ENCODE measurements at places on chromosomes 16 and 17.

GRCh38 chr17:17712268-17712924 is 31.1 kb downstream of the RAI1 start:
- DNase-seq = no peak

DNA sequence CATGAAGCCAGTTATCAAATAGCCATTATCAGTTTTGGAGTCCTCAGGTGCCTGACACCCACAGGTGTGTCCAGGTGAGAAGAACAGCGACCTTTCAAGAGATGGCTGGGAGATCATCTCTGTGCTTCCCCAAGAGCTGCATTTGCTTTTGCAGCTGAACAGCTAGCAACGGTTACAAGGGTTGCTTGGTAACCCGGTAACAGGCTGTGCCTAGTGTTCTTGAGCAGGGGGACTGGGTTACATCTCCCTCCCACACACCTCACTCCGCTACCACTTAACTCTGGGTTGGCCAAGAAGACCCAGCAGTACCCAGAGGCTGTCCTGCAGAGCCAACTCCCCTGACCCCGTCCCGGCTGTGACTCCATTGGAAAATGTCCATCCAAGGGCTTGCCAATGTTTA is 147.0 kb downstream of the SLC39A11 start:
- no peak for DNase-seq

DNA sequence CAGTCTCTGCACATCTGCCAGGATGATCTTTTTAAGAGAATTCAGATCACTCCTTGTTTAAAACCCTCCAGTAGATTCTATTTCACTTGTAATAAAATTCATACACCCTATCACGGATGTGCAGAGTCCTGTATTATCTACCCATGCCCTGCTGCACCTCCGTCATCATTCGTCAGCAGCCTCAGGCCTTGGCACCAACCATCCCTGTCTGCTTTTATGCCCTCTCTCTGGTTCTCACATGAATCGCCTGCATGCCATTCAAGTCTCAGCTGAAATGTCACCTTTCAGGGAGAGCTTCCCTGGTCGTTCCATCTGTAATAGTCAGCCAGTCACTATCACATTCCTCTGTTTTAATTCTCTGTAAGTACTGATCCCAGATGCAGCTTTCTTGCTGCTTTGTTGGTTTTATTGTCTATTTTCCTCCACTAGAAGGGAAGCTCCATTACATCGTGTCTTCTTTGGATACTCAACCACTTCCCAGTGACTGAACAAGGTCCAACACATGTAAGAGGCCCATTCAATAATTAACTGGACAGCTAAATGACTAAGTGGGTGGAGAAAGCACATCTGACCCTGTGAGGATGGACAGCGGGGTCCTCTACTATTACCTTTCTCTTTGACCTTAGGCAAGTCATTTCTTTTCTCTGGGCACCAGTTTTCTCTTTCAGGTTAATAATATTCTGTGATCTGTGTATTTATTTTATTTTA is 81.2 kb upstream of the GOT2 start:
- DNase-seq = no peak

- DNase-seq = no peak
These were observed 59.1 kb downstream of the PDPK1 start for GRCh38 chr16:2596747-2597559.
